Non-pigmented ciliary epithelial cell (primary cell): ENCODE measurements at places on chromosomes 5 and 9.

DNA sequence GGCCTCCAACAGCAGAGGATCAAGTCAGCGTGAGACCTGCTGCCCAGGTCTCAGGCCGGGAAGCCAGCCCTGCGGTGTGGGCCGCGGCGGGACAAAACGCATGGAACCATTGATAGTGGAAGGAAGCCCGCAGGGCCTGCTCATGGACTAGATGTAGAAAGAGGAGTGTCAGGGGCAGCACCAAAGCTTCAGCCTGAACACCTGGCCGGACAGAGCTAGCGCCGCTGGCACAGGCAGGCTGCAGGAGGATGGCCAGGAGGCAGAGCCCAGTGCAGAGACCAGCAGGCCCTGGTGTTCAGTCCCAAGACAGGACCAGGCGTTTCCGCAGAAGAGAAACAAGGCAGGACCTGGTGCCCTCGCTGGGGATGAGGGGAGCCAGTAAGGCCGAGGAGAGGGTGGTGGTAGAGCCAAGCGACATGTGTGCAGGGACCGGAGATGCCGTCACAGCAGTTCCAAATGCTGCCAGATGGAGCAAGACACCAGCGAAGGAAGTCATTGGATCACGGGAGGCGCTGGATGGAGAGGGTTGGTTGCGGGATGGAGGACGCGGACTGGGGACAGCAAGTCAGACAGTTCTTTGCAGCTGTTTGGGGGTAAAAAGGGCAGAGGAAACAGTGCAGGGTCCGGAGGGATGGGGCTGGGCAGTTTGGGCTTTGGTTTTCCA is 42.1 kb upstream of the OLFM1 start:
- DNase-seq: no peak

GRCh38 chr5:179054036-179054785 is 6.0 kb upstream of the ZNF354C start:
- no peak for DNase-seq

DNA sequence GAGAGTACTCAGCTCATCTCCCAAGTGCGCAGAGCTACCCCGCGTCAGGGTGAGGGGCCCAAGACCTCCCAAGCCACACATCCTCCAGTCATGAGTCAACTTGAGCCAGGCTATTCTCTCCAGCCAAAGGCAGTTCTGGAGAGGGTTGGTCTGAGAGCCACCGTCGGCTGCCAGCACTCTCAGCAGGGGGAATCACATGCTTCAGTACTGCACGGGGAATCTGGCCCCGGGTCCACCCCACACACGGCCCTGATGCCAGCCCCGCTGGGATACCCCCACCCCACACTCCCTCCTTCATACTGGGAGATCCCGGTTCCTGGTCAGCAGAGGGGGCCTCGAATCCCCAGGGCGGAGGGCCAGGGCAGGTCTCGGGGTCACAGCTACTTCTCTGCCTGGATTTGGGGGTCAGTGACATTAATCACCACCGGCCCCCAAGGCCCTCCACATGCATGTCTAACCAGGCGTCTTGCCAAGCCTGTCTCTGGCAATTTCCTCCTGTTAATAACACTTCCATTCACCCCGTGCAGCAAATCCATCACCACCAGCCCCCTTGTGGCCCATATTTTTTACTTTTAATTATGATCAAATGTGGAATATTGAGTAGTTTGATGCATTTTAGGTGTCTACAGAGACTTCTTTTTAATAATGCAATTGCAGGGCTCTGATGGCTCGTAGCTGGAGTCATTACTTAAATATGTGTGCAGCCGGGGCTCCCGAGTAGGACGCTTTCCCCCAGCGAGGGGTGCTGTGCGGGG is 102.9 kb upstream of the PPP1R26 start:
- no peak for DNase-seq

- no peak for DNase-seq
Measured at GRCh38 chr5:172876578-172876977, 42.5 kb downstream of the ERGIC1 start.

DNA sequence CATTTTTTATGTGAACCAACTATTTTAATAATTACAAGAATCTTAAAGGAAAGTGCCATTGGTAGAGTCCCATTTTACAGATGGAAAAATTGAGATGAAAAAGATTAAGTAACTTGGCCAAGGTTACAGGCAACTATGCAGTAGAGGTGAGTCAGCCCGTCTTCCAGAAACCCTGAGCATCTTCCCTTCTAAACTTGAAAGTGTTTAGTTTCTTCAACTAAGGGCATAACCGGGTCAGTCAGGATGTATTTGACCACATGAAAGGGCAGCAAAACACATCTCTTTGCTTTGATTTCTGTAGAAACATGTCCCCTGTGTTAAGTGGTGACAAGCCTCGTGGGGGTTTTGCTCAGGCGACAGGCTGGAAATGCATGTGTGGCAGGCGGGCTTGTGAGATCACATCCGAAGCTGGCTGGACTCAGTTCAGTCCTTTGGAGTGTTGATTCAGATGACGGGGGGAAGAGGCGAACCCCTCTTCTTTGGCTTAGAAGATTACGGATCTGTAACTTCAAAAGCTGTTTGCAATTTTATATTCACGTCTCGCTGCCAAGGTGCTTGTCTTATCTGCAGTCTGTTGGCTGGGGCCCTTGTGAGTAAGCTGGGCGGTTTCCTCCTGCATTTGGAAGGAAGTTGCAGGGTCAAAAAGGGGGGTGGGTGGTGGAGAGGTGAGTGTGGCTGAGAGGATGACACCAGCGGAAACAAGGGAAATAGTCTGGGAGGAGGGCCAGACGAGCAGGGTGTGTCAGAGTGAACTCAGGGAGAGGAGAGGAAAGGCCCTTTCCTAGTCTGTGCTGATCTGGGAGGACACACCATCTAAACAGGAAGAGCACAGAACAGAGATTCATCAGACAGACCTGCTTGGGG is 78.9 kb upstream of the RPS23 start:
- DNase-seq: peak; percentile 96

- DNase-seq: no peak
Measured at GRCh38 chr9:20270161-20270560, 352.1 kb downstream of the MLLT3 start.

GRCh38 chr5:128966375-128966774 is 1.1 kb downstream of the SLC27A6 start:
- DNase-seq: no peak

DNA sequence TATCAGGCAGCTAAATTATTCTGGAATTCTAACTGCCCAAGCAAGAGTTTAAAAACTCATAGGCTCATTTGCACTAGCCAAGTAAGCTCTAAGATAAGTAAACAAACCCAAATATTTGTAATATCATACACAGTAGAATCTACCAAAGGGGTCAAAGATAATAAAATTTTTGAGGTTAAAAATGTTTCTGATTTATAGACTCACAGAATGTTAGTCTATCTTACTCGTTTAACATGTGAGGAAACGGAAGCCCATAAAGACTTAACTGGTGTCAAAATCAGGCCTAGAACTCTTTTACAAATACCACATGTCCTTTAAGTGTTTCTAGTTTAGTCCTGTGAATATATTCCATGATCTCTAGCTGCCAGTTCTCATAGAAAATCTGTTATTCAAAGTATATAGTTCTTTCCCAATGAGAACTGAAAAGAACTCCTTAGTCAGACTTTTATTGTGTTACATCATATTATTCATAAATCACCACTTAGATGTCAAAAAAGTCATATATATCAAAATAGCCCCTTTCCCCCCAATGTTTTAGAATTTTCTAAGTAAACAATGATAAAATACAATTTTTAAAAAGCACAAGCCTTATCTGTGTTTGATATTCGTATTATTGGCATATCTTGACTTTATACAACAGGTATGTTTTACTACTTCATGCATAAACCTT is 13.9 kb downstream of the RAB14 start:
- DNase-seq: no peak

DNA sequence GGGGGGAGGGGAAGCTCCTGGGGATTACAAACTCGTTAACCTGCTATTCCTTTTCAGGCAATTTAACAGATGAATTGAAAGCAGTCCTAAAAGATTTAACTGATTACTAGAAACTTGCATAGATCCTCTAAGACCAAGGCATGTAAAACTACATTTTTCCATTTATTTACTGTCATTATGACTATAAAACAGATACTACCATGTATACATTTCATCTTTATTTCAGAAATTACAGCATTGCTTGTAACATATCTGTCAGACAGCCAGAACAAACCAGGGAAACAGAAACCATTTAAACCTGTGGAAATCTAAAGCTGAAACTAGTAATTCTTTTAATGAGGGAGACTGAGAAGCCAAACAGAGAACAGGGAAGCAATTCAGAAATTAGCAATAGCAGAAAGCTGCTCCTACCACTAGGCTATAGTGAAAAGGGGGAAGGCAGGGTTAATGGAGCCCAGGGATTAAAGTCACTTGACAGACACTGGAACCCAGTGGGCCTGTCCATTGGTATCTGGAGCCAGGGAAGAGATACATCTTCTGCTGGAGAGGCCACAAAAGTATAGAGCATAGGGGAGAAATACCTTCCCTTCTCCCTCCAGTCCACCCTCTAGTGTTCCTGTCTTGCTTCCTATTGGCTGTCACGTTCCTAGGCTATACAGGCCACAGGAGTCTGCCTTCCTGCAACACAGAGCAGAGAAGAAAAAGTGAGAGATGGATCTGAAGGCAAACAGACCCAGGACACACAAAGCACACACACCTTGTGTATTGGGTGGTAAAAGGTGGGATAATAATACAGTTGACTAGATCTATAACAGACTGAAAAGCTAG is 33.8 kb downstream of the PDCD1LG2 start:
- no peak for DNase-seq

- no peak for DNase-seq
Measured at GRCh38 chr9:90961375-90961774, 159.8 kb downstream of the SYK start.

DNA sequence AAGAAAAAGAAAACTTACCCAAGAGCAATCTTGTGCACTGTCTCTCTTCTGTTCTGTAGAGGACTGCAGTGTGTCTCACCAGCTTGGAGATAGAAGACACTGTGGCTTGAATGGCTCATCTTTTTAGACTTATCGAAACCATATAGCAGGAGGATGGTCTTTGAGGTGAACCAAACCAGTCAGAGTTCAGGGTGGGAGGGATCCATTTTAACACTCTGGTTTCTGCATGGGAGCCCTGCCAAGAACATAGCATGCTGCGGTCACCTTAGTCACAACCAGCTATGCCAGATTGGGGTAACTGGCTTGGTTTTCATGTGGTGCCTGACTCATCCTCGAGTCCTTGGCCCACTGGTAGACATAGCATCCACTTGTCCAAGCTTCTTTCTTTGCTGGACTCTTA is 135.1 kb downstream of the PAPPA start:
- peak; percentile 98 for DNase-seq

DNA sequence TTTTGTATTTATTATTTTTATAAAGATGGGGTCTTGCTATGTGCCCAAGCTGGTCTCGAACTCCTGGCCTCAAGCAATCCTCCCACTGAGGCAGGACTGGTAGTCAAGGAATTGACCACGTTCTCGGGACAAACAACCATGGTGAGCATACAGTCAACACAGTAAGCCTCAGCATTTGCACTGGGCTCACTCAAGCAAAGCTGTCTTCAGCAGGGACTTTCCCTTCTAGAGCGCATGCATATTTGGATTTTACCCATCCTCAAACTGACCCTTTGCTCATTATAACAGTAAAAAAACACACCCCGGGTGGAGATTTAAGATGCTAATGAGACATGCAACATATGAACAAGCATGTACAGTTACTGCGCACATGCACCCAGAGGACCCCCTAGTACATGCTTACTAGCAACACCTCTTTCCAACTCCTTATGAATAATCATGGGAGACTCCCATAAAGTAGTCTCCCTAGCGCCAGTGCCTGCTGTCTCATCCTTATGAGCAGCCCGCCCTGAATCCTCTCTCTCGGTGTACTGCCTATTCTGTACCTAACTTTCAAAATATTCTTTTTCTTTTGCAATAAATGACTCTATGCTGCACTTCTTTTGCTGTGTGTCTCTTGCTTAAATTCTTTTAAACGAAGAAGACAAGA is 41.5 kb downstream of the C5orf22 start:
- DNase-seq: no peak

GRCh38 chr5:40518485-40518917 is 161.2 kb upstream of the PTGER4 start:
- peak; percentile 22 for DNase-seq

- no peak for DNase-seq
Measured at GRCh38 chr5:41955432-41956024, 30.4 kb downstream of the FBXO4 start.

- DNase-seq: no peak
Measured at GRCh38 chr9:134589748-134590147, 51.9 kb upstream of the COL5A1 start.

GRCh38 chr5:140134277-140134935 is 8.7 kb downstream of the IGIP start:
- no peak for DNase-seq

GRCh38 chr9:98851730-98852459 is 44.4 kb downstream of the GALNT12 start:
- DNase-seq: no peak

- DNase-seq: no peak
Measured at GRCh38 chr5:68957591-68957990, 136.2 kb upstream of the SLC30A5 start.

- no peak for DNase-seq
Measured at GRCh38 chr9:106634183-106634582, 228.8 kb upstream of the ZNF462 start.

GRCh38 chr5:55232271-55232984 is 980 bp downstream of the CCNO start:
- no peak for DNase-seq

GRCh38 chr5:171797543-171797942 is 11.9 kb downstream of the SMIM23 start:
- no peak for DNase-seq

DNA sequence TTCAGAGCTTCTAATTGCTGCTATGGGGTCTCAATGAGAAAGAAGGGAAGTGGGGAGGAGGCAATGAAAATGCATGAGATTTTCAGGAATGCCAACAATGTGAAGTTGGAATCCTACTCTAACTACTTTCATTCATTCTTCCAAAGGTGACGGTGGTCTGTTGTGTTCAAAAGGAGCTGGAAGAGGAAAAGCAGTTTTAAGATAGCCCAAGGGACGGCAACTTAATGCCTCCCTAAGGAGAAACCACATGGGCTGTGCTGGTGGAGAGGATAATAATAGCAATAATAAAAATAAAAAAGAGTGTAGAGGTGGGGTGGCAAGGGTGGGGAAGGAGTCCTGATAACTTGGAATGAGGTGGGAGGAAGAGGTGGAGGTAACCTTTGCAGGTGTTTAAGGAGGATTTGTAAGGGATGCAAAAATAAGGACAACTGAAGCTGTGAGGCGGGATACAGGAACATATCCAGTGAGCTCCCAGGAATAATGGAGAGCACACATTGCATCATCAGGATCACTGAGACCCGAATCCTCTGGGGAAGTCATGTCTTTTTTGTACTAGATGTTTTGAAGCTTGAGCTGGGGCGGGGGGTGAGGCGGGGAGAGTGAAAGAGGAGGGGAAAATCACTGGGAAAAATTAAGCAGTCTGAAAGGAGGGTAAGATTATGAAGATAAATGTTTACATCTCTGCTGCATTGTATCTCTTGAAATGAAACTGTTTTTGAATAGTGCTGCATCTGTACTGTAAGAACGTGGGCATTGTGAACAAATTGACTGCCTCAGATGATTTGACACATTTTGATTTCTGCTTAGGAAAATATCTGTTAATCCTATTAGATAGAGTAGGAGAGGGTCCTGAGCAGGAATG is 120.1 kb upstream of the TMEM161B start:
- no peak for DNase-seq
